NCI-H187 (cell line): ENCODE measurements at places on chromosomes 1 and 21.

DNA sequence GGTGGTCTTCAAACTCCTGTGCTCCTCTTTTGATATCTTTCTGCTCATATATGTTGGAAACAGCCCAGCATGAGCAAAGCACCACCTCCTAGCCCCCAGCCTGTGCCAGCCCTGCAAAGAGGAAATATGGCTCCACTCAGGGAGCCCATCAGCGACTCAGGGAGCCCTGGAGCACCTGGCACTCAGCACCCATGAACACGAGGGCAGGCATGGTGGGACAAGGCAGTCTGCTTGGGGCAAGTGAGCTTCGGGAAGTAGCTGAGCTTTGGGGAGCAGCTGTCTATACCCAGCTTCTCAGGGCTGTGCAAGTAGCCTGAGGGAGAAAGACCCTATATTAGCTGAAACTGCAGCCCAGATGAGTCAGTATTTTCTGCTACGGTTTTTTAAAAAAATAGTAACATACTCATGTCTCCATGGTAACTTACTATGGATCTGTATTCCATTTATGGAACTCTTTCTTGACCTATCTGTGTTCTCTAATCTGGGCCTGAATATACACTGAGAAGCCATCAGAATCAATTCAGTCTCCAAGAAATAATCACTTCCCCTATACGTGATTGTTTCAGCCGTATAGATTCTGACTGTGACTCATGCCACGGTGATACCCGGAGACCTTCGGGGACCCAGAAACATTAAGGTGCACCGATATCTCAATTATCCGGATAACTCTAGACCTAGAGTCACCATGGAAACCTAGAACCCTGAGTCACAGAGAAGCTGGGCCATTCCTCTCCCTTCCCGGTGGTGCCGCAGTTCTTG is 1.5 kb upstream of the ETS2 start:
- no peak for DNase-seq

DNA sequence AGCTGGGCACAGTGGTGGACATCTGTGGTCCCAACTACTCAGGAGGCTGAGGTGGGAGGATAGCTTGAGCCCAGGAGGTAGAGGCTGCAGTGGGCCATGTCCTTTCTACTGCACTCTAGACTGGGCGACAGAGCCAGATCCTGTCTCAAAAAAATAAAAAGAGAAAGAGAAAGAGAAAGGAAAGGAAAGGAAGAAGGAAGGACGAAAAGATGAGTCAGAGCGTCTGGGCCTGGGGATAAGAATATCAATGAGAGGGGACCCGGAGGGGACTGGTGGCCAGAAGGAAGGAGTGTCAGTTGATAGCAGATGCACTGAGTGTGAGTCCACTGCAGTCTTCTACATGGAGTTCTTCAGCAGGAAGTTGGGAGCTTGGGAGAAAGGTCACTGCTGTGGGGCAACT is 75.6 kb downstream of the SYT6 start:
- DNase-seq, result no peak

- DNase-seq, result no peak
Measured at GRCh38 chr1:190049314-190049713, 428.4 kb downstream of the BRINP3 start.

DNA sequence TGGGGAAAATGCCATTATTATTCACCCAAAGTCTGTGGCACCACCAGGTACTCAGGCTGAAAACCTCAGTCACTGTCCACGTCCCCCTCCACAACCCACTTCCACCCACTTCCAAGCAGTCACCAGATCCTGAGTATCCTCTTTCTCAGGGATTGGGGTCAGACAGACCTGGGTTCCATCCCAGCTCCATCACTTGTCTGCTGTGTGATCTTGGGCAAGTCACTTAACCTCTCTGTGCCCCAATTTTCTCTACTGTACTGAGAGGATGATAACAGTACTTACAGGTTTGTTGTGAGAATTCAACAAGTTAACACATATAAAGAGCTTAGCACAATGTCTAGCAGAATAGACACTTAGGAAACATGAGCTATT is 29.7 kb upstream of the FOXO6 start:
- no peak for DNase-seq

DNA sequence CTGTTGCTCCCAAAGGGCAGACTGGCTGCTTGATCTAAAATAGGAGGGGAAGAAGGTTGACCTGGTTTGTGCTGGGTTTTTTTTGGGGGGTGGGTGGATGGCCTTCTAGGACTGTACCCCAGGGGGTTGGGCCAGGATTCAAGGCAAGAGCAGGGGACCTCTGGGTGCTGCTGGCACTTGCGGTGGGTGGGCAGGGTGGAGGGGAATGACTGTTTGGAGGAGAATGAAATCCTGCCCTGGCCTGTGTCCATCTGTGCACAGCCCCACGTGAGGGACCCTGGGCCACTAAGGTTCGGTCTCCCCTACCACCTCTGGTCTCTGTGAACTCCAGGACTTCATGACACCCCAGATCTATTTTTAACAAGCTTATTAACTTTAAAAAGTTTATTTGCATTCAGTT is 414.2 kb downstream of the PTPRU start:
- no peak for DNase-seq

GRCh38 chr21:20016435-20017005 is 981.7 kb upstream of the NCAM2 start:
- DNase-seq, result no peak

DNA sequence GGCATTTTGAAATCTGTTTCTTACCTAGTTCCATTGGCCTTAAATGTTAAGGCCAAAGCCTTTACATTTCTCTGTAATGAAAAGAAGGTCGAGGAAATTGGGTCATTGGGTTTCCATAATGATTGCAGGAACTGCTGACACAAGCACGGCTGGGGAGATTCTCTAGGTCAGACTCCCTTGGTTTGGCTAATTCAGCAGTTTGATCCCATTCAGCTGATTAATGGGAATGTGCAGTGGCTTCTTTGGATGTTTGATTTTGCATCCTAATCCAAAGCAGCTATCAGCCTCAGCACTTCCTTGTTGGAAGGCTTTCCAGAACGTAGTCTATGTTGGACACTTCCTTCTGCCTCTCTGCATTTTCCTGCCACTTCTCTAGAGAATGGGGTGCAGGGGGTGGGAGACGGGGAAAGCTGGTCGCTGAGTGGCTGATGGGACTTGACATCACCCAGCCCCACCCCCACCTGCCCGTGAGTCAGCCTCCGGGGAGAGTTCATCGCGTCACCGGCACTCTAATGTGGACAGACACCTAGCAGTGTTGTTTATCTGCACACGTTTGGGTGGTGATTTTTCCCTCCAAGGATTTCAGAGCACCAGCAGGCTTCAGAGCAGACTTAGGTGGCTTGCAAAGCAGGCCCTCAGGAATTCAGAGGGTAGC is 5.4 kb downstream of the PSEN2 start:
- DNase-seq, result no peak

GRCh38 chr1:216303690-216304089 is 119.6 kb downstream of the USH2A start:
- no peak for DNase-seq

DNA sequence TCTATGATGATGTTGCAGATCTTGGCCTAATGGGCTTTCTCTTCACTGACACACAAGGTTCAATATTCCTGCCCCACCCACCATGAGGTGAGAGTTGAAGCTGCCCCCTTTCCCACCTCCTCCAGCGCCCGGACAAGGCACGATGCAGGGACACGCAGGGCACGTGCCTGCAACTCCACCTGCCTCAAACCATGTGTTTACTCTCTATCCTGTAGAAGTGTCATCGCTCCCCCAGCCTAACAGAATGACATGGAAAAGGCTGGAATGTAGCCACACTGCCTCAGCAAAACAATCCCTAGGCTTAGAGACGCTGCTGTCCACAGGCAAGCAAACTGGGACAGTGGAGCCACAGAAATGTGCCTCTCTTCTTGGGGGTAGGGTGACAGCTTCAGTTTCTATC is 92.9 kb upstream of the SOD1 start:
- no peak for DNase-seq

GRCh38 chr21:43333298-43334062 is 93.5 kb downstream of the SIK1 start:
- peak; percentile 17 for DNase-seq

DNA sequence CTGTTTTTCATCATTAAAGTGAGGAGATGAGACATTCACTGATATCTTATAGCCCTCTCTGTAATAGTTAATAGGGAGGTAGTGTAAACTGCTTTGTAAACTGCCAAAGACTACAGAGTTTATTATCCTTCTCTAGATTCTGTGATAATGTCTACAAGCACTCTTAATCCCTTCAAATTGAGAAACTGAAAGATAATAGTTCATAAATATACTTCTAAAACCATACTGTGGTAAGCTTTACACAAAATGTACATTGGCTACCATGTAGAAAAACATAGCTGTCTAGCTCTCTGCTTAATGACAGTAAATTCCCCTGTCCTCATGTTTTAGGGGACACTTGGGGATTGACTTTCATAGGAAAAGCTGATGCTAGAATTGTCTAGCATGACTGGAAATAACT is 39.6 kb downstream of the CXADR start:
- no peak for DNase-seq

DNA sequence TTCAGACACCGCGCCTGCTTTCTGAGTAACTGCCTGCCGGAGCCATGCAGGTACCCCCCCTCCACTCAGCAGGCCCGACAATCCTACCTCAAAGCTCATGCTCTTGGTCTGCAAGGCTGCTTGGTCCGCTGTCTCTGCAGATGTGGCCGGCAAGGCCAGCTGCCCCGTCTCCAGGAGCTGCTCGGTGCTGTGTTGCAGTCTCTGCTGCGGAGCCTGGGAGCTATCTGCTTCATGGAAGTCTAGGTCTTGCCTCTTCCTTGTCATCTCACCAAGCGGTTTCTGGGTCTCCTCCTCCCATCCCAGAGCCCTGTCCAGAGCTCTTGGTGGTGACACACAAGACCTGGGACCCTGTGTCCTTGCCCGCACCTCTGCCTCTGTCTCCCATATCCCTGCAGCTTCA is 24.0 kb upstream of the GNPAT start:
- no peak for DNase-seq

DNA sequence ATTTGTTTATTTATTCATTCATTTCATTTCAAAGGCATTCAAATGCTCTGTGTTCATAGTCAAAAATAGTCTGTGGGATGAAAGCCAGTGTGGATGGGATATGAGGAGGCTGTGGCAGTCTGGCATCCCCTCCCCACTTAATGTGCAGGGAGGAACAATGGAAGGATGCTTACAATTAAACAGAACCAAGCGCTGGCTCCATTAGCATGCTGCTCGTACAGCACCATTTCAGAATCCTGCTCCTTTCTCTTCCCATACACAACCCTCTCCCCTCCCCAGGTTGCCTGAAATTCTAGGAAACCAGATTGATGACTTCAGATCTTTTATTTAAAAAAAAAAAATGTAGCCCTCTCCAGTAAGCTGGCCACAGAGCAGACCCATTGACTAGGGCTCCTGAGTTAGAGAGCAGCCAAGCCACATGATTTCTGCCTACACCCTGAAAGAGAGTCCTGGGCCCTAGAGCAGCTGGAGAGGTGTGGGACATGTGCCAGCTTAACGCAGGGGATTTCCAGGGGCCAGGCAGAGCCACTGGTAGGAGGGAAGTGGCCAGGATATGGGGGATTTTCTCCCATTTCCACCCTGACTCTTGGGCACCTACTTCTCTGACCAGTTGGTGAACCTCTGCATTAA is 205.2 kb downstream of the ASTN1 start:
- DNase-seq, result no peak

- DNase-seq, result no peak
Measured at GRCh38 chr1:12184008-12184681, 17.4 kb downstream of the TNFRSF1B start.

DNA sequence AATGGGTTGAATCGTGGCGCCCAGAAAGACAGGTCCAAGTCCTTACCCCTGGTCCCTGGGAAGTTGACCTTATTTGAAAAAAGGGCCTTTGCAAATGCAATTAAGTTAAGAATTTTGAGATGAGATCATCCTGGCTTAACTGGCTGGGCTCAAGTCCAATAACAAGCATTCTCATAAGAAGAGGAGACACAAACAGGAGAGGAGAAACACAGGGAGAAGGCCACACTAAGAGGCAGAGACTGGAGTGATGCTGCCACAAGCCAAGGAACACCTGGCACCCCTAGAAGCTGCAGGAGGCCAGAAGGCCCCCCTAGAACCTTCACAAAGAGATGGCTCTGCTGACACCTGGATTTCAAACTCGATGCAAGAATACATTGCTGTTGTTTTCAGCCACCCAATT is 44.6 kb downstream of the PDPN start:
- DNase-seq, result no peak

DNA sequence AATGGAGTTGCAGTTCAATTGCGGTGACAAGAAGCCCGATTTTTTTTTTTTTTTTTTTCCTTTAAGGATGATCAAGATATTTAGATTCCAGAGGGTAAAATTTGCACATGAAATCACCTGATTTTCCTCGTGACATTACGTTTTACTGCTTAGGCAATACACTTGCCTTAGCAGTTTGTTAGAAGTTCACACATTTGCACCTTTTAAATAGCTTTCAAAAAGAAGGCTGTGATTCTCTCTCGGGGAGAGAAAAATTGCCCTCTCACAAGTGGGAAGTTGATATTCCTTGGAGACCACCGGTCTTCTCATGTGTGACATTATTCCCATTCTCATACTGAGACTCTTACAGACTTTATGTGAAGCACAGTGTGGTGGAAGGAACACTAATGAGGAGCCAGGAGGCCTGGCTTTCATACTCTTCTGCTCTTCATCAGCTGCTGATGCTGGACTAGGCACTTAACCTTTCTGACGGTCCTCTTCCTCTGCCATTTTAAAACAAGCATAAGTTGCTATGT is 69.8 kb upstream of the HSPA13 start:
- DNase-seq, result no peak

DNA sequence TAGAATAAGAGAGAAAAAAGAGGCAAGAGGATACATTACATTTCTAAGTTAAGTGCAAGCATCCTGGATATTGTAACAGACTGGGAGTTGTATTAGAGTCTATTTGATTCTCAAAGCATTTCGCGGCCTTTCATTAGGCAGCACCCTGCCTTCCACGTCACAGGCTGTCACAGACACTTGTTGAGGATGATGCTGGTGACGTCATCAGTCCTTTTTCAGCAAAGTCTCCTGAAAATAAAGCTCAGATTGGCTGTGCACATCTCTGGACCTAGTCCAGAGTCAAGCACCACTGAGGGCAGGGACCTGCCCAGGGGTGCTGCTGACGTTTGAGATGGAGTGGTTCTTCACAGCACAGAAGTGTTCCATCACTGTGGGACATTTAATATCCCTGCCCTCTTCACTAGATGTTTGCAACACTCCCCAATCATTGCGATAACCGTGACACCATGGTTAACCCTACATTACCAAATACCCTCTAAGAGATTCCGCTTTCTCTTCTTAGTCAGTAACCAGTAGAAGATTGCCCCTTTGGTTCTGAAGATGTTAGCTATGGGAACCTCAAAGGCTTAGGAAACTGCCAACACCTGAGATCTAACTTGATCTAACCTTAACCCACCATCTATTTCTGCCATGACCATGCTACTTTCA is 72.7 kb upstream of the F3 start:
- no peak for DNase-seq

DNA sequence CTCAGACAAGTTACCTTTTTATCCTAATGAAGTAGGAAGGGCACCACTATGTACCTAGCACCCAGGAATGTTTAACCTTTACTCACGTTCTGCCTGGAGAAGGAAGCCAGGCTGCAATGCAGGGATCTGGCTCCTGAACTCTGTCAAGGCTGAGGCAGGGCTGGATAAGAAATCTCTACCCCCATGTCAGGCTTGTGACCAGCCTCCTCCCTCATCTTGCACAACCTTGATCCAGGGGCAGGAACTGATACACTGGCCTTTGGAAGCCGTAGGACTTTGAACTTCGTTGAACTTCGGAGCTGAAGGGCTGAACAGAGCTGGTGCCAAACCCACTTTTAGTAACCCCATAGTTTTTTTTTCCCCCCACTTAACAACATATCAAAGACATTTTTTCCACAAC is 8.0 kb upstream of the AKR1A1 start:
- DNase-seq, result no peak
